Nephron progenitor cell (in vitro differentiated cells): ENCODE measurements at places on chromosomes 7 and 10.

DNA sequence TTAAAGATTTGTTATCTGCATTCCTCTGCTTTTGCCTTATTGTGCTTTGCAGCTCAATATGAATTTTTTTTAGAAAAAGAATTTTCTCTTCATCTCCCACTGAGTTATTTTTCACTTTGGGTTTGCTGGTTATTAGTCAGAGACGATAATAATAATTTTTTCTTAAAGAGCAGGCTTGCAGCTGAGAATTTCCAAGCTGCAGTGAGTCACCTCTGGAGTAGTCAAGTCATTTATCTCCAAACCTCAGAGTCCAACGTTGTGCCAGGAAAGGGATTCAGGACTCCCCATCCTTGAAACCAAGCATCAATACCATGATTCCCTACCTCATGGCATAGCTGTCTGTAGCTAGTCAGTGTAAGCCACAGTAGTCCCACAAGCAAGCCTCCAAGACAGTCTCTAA, 15.2 kb upstream of the EGR2 start:
- no peak for DNase-seq
- H3K27ac ChIP-seq, result no peak overlapping the region
- no peak overlapping the region for H3K4me3 ChIP-seq
- no peaks in the 10 kb centered on the region for H3K4me1 ChIP-seq
- no peaks in the 10 kb centered on the region for H3K36me3 ChIP-seq

- peaks cover 29% of the 10 kb centered on the region for H3K4me1 ChIP-seq
- no peaks in the 10 kb centered on the region for H3K36me3 ChIP-seq
- no peak overlapping the region for H3K4me3 ChIP-seq
- DNase-seq, result no peak
- H3K27me3 ChIP-seq, result peaks cover 36% of the 10 kb centered on the region
Measured at GRCh38 chr10:97083228-97083829, 102.4 kb downstream of the SLIT1 start.

DNA sequence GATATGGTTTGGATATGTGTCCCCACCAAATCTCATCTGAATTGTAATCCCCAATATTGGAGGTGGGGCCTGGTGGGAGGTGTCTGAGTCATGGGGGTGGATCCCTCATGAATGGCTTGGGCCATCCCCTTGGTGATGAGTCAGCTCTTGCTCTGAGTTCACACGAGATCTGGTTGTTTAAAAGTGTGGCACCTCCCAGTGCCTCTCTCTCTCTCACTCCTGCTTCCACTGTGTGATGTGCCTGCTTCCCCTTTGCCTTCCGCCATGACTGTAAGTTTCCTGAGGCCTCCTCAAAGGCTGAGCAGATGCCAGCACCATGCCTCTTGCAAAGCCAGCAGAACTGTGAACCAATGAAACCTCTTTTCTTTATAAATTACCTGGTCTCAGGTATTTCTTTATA, 4.8 kb upstream of the GCK start:
- peaks cover 24% of the 10 kb centered on the region for H3K4me1 ChIP-seq
- no peak overlapping the region for H3K27ac ChIP-seq
- no peaks in the 10 kb centered on the region for H3K36me3 ChIP-seq
- peaks cover 29% of the 10 kb centered on the region for H3K27me3 ChIP-seq

- no peaks in the 10 kb centered on the region for H3K4me1 ChIP-seq
- no peak overlapping the region for H3K27ac ChIP-seq
- DNase-seq, result no peak
- H3K36me3 ChIP-seq, result no peaks in the 10 kb centered on the region
- H3K27me3 ChIP-seq, result peaks cover 5% of the 10 kb centered on the region
- H3K4me3 ChIP-seq, result no peak overlapping the region
Measured at GRCh38 chr7:90180649-90181048, 26.4 kb downstream of the STEAP1 start.

DNA sequence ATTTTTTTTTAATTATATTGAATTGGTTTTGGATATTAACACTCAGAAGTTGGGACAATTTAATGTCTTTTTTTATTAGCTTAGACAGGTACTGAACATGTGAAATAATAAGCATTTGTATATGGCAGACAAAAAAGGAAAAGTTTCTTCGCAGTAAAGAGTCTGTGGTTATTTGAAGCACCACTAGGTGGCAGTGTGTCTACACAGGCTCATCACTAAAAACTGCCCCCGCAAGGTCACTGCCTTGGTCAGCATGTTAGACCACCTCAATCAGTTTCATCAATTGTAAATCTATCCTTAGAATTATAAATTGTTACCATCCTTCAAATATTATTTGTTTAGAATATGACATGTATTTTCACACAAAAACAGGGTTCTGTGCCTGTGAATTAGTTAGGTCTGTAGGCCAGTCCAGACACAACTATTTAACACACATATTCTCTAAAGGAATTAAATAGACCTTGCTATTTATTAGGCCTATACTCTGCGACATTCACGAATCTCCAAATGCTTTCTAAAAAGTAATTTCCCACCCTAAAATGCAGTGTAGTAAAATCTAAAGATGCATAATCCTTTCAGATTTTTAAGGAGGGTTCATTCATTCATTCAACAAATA, 17.0 kb downstream of the PNLIPRP3 start:
- no peaks in the 10 kb centered on the region for H3K4me1 ChIP-seq
- H3K27ac ChIP-seq, result no peak overlapping the region
- no peak overlapping the region for H3K4me3 ChIP-seq
- no peaks in the 10 kb centered on the region for H3K36me3 ChIP-seq
- peaks cover 4% of the 10 kb centered on the region for H3K27me3 ChIP-seq
- peak; percentile 51 for DNase-seq

DNA sequence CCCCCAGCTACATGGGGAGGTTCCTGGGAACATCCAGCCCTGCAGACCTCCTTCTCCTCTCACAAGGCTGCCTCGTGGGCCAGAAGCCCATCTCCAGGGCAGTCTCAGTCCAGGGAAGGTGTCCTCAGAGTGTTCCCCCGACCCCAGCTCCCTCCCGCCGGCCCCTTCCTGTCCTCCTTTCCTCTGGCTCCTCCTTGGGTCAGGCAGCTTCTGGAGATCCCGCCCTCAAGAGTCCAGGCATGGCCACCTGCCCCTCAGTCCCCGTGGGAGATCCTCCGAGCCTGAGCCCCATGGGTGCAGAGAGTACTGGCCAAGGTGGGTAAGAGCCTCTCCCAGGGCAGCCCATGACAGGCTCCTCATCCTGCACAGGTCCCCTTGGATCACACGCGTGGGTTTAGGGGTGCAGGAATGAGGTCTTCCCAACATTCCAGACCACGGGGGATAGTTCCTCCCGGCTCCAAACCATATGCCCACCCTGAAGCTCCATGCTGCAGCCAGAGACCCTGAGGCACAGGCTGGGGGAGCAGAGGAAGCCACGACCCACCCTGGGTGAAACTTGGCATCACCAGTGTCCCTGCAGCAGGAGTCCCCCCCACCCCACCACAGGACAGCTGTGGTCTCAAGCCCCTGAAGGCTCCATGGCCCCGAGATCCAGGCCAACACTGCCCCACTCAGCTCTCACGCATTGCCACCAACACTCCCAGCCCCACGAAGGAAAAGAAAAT, 65.5 kb downstream of the OAT start:
- no peaks in the 10 kb centered on the region for H3K36me3 ChIP-seq
- DNase-seq, result no peak
- peaks cover 19% of the 10 kb centered on the region for H3K27me3 ChIP-seq

DNA sequence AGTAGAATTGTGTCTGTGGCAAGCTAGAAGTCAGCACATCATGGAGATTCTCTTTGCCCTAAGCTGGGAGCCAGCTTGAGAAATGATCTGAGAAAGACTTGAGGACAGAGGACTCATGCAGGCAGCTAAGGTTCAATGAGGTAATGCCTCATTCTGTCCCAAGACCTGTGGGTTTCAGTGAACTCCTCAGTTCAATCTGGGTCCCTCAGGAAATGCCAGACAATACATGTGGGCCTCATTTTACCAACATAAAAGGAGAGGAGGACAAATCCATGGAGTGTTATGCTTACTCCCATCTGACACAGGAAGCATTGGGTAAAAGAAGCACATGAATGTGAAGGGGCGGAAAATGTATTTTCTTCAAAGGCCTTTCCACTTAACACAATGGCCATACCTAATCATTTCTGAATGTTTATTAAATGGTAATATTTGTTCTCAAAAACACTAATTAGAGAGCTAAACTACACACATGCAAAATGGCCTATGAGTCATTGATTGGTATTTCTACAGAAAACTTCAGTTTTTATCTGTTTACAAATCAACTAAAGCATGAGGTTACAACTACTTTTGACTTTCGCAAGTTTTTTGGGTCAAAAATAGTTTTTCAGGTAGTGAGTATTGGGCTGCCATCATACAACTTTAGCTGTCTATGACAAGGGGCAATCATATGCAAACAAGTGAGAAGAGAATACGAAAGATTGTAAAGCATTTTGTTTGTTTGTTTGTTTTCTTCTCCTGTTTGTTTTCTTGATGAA, 205.3 kb downstream of the CHRM2 start:
- H3K4me1 ChIP-seq, result peaks cover 6% of the 10 kb centered on the region
- DNase-seq, result no peak
- H3K27ac ChIP-seq, result no peak overlapping the region

- H3K27me3 ChIP-seq, result no peaks in the 10 kb centered on the region
- peaks cover 20% of the 10 kb centered on the region for H3K4me1 ChIP-seq
- no peak overlapping the region for H3K4me3 ChIP-seq
- no peak overlapping the region for H3K27ac ChIP-seq
- no peaks in the 10 kb centered on the region for H3K36me3 ChIP-seq
- DNase-seq, result no peak
Measured at GRCh38 chr7:95794917-95795515, 22.7 kb downstream of the DYNC1I1 start.

- no peak overlapping the region for H3K4me3 ChIP-seq
- no peak overlapping the region for H3K27ac ChIP-seq
- DNase-seq, result no peak
- no peaks in the 10 kb centered on the region for H3K27me3 ChIP-seq
- peaks cover 22% of the 10 kb centered on the region for H3K36me3 ChIP-seq
Measured at GRCh38 chr7:127850195-127850594, 181.0 kb downstream of the LRRC4 start.

DNA sequence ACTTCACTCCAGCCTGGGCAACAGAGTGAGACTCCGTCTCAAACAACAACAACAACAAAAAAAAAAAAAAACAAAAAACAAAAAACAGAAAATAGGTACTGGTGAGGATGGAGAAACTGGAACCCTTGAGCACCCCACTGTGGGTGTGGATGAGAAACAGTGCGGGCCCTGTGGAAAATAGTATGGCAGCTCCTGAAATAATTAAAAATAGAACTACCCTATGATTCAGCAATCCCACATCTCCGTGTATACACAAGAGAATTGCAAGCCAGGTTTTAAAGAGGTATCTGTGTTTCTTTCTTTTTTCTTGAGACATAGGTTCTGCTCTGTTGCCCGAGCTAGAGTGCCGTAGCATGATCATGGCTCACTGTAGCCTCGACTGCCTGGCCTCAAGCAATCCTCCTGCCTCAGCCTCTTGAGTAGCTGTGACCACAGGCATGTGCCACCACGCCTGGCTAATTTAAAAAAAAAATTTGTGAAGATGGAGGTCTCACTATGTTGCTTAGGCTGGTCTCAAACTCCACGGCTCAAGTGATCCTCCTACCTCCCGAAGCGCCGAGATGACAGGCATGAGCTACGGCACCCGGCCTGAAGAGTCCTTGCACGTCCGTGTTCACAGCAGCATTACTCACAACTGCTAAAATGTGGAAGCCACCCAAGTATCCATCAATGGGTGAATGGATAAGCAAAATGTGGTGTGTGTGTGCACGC, 39.5 kb downstream of the EBF3 start:
- H3K27me3 ChIP-seq, result no peaks in the 10 kb centered on the region
- H3K36me3 ChIP-seq, result peaks cover 22% of the 10 kb centered on the region
- DNase-seq, result no peak
- H3K4me3 ChIP-seq, result no peak overlapping the region
- H3K27ac ChIP-seq, result no peak overlapping the region

DNA sequence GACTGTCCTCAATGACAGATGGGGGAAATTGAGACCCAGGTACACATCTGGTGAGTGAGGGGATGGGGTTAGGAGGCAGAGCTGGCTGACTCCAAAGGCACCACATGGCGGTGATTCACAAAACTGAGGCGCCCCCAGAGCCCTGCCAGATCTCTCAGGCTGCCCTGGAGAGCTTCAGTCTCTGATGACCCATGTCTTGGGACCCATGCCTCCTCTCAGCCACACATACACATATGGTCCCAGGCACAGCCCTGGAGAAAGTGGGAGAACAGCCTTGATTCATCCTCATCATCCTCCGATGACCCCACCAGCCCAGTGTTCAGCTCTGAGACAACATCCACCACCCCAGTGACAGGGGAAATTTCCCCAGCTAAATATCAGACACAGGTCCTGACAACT, 426.0 kb downstream of the RPS24 start:
- no peak for DNase-seq
- no peaks in the 10 kb centered on the region for H3K36me3 ChIP-seq
- peaks cover 71% of the 10 kb centered on the region for H3K4me1 ChIP-seq
- peaks cover 16% of the 10 kb centered on the region for H3K27me3 ChIP-seq
- H3K4me3 ChIP-seq, result no peak overlapping the region

GRCh38 chr10:47173929-47174442, 126.0 kb upstream of the GDF10 start:
- peaks cover 46% of the 10 kb centered on the region for H3K4me1 ChIP-seq
- H3K36me3 ChIP-seq, result no peaks in the 10 kb centered on the region
- DNase-seq, result no peak
- H3K27ac ChIP-seq, result peak overlapping the region; percentile 79
- peaks cover 15% of the 10 kb centered on the region for H3K27me3 ChIP-seq

DNA sequence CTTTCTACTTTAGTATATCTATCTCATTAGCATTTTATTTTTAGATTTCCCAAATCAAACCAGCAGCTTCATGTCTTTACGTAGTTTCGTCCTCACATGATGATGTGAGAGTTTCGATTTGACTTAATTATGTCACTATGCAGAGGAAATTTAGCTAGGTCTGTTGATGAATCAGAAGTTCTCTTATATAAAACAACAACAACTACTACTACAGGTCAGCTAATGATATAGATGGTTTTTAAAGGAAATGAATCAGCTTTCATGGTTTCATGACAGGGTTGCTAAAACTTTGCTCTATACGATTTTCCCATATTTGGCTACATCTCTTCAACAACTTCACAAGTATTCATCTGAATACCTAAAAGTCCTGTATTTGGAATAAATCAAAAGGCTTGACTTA, 28.6 kb downstream of the JAZF1 start:
- peaks cover 4% of the 10 kb centered on the region for H3K27me3 ChIP-seq
- H3K4me1 ChIP-seq, result peaks cover 23% of the 10 kb centered on the region
- no peaks in the 10 kb centered on the region for H3K36me3 ChIP-seq
- DNase-seq, result no peak
- no peak overlapping the region for H3K4me3 ChIP-seq

GRCh38 chr10:1399431-1400100, 337.8 kb downstream of the ADARB2 start:
- H3K27me3 ChIP-seq, result peaks cover 13% of the 10 kb centered on the region
- no peaks in the 10 kb centered on the region for H3K36me3 ChIP-seq
- DNase-seq, result no peak
- peaks cover 18% of the 10 kb centered on the region for H3K4me1 ChIP-seq
- H3K4me3 ChIP-seq, result no peak overlapping the region

- peaks cover 5% of the 10 kb centered on the region for H3K27me3 ChIP-seq
- H3K36me3 ChIP-seq, result no peaks in the 10 kb centered on the region
- peaks cover 12% of the 10 kb centered on the region for H3K4me1 ChIP-seq
- H3K27ac ChIP-seq, result no peak overlapping the region
Measured at GRCh38 chr7:116165717-116166116, 44.6 kb upstream of the TES start.
